ENCODE measurements at places on chromosomes 3 and 15.

DNA sequence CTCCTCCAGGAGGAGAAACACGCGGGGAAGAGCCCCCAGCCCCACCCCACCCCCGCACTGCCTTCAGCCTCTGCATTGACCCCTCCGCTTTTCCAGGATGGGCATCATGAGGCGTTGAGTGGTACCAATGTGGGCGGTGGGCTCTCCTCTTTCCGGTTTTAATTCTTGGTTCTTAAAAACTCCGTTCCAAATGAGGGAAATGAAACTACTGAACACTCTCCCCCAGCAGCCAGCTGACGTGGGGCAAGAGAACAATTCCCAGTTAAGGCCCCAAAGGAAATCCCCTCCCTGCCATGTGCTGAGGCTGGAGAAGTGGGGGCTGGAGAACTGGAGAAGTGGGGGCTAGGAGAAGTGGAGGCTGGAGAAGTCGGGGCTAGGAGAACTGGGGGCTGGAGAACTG lies 5.3 kb upstream of the NRROS start:
- DNase-seq: peak; percentile 60

DNA sequence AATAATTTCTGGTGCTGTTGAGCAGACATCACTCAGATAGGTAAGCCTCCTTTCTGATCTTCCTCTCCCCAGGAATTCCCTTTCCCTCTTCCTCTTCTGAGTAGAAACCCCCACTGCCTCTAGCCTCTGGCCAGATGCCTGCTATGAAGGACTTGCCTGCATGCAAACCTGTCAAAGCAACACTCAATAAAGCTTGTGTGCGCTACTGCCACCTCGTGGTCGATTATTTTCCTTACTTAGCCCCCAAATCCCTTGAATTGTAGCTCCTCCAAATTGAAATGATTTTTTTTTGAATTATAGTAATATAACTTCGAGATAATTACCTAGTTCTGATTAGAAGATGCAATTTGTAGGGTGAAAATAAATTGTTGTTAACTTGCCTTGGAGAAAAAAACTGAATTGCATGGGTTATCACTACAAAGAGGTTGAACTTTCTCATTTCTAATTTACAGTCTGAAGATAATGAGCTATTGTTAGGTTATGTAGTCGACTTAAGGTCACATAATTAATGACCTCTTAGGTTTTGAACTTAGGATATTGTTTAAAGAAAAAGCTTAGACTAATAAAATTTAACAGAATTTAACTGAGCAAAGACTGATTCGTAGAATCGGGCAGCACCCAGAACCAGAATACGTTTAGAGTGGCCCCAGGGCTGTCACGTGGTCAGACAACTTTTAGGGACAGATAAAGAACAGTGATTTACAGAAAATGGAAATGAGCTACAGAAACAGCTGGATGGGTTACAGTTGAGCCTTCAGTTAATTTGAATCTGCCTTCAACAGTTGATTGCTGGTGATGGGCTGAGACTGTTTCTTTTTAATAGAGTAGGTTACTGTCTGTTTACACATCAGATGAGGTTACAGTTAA lies 269.3 kb downstream of the ARPP21 start:
- DNase-seq: no peak

DNA sequence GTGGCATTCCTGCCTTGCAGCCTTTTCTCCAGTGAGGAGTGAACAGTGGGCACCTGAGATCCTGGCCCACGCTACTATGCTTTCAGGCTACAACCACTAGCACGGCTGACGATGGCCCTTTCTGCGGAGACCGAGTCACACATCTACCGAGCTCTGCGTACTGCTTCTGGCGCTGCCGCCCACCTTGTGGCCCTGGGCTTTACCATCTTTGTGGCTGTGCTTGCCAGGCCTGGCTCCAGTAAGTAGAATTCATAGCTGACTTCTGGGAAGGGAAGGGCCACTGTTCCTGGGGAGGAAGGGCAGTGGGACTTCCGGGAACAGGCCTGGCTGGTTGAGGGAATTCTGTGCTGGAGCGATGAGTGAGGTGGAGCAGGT lies 648 bp downstream of the CYB561D2 start:
- no peak for DNase-seq

- DNase-seq: no peak
Measured at GRCh38 chr15:74155766-74156417, 17.6 kb upstream of the ISLR start.

DNA sequence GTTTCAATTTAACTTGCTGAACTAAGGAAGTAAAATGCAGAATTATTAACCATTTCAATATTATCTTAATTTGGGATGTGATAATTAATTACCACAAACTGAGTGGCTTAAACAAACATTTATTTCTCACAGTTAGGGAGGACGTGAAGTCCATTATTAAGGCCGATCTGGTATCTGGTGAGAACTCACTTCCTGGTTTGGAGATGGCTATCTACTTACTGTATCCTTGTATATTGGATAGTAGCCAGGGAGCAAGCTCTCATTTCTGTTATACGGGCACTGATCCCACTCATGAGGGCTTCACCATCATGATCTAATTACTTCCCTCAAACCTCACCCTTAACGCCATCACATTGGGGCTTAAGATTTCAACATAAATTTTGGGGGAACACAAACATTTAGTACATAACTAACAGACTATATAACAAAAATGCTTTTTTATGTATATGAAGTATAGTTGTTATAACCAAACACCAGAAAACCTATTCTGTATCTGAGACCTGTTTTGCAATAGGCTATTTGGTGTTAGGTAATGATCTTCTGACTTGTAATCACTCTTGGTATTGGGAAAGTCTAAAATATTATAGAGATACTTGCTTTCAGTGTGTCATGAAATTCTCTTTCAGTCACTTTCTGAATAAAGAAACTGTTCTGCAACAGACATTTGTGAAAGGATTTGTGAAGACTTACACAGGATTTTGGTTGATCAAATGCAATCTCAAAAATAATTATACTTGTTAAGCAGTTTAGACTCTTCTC lies 4.7 kb upstream of the KPNA4 start:
- no peak for DNase-seq

DNA sequence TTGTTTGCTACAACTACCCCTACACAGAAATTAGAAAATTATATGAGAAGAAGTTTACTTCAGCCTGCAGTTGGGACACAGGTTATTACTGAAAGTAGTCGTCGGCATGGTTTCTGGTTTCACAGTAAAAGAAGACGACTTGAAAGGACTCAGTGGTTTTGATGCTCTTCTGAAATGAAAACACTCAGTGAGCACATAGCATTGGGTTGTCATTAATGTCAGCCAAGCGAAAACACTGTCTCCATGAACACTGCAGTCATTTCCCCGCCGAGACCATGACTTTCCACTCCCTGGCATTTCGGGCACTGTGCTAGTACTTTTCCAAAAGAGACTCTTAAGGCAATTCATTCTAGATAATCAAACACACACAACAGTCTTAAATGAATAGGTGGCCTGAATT lies 69.2 kb upstream of the ICE2 start:
- no peak for DNase-seq

DNA sequence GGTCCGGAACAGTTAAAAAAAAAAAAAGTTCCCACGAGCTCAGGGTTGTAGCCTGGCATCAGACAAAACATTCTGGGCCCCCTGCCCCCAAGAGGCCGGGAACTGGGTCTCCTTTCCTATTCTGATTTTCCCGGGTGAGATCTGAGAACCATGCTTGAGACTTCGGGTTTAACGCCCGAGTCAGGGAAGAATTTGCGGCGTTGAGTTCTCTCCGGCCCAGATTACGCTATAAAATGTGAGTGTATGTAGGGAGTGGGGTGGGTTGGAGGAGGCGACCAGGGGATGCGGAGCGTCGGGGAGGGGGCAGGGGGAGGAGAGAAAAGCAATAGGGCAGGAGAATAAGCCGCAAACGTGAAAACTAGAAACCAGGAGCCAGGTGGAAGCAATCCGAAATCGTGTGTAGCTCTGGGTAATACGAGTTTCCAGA lies 2.7 kb downstream of the ZIC1 start:
- no peak for DNase-seq

GRCh38 chr3:46915297-46915822 lies 37.8 kb downstream of the PTH1R start:
- no peak for DNase-seq

DNA sequence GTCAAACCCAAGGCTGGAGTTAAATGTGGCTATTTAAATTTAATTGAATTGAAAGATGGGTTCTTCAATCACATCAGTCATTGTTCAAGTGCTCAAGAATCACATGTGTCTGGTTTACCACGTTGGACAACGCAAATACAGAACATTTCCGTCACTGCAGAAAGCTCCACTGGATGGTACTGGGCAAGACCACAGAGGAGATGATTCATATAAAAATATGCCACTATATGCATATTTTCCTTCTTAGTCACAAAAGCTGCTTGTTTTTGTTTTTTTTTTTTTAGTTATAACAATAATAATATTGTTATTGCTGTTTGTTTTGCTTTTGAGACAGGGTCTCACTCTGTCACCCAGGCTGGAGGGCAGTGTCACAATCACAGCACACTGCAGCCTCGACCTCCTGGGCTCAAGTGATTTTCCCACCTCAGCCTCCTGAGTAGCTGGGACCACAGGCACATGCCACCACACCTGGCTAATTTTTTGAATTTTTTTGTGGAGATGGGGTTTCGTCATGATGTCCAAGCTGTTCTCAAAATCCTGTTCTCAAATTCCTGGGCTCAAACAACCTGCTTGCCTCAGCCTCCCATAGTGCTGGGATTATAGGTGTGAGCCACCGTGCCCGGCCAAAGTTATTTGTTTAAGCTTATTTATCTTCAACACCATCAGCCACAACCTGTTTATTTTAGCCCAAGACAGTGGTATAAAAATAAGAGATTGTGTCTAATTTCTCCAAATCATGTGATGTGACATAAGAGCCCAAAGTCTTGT lies 19.4 kb downstream of the RTP3 start:
- DNase-seq: no peak

DNA sequence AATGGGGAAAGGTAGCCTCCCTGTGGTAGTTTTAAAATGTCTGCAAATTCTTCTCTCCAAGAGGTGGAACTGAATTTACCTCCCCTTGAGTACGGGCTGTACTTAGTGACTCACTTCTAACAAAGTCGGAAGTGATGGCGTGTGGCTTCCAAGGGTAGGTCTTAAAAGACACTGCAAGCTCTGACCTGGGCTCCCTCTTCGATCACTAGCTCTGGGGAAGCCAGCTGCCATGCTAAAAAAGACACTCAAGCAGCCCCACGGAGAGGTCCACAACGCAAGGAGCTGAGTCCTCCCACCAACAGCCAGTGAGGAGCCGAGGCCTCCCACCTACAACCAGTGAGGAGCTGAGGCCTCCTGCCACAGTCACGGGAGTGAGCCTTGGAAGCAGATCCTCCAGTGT lies 122.0 kb upstream of the HACD2 start:
- no peak for DNase-seq

DNA sequence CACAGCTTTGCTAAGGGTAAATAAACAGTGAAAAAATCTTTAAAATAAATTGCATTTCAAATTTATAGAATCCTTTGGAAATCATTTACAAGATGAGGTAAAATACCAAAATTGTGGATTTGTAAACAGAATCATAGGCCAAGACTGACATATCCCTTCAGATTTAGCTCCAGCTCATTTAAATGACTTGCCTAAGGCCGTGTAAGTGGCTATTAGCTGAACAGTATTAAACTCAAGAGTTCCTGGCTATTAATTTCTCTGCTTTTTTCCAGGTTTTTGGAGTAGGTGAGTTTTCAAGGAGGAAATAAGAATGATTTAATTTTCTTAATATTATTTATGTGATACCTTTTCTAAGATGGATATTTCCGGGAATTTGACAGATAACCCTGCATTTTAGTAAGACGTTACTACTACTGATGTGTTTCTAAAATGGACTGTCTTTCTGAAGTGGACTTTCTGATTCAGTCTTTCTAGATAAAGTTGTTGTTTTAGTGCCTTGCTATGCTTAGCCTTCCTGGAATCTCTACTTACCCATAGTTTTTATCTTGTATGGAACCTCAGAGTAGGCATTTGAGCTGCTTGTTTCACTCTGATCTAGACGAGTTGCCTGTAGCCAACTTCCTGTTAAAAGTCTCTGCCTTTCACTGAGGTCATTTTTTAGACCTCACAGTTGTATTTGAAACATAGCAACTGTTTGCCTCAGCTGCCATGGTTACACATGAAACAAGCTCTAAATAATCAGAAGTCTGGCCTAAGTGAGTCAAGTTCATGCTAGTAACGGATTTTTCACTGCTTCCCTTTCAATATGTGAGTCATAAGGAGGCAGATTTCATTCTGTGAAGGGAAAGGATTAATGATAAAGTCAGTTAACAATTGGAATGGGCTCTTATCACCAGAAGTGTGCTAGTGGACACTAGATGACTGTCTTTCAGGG lies 127.0 kb downstream of the KLHL25 start:
- DNase-seq: peak; percentile 81

DNA sequence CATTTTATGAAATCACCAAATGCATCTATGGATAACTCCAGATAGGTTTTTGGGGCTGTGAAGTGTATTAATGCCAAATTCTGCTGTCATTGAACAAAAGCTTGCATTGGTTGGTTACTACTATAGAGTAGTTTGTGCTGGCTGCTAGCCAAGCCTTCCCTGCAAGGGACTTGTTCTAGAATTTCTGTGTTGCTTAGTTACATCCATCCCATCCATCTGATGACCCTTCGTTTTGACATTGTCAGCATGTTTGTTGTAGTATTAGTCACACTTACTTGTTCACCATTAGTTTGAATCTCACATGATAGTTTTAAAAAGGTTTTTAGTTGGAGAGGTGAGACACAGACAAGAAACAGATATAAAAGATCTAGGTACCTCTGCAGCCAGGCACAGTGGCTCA lies 7.0 kb upstream of the NIPA2 start:
- no peak for DNase-seq

DNA sequence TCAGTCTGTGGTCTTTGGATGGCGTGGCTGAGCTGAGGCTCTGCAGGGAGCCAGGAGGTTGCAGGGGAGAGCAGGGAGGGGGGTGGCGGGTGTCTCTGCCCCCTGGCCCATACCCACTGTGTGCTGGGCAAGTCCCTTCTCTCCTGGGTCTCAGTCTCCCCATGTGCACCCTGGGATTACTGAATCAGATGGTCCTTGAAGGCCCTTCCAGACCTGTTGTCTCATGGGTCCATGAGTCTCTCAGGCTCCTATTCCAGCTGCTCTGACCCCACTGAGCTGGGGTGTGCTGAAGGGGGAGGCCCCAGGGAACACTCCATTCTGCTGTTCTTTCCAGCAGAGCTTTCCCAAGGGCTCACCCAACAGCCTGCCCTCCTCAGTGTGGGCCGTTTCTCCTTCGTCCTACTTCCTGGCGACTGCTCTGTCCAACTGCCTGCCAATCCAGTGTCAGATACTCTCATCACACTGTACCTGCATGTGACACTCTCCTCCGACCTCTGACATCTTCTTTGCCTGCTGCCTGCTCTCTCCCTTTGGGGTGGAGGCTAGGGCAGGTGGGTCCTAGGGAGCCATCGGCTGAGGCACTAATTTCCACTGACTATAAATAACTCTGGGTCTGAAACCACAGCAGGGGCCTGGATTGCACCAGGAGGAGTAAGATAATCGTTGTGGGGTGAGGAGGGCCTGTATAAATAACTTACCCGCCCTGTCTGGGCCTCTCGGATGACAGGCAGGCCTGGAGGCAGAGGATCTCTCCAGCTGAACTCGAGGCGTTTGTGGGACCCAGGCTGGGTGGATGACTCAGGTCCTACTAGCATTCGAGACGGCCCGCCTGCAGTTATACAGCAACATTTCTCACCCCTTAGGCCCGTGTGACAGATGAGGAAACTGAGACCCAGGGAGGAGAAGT lies 67.1 kb downstream of the ATP2B2 start:
- no peak for DNase-seq

All from CD4-positive, alpha-beta T cell treated with Interleukin-15 for 1 hour (primary cell).